T follicular helper cell (primary cell): ENCODE measurements at places on chromosomes 7 and 10.

DNA sequence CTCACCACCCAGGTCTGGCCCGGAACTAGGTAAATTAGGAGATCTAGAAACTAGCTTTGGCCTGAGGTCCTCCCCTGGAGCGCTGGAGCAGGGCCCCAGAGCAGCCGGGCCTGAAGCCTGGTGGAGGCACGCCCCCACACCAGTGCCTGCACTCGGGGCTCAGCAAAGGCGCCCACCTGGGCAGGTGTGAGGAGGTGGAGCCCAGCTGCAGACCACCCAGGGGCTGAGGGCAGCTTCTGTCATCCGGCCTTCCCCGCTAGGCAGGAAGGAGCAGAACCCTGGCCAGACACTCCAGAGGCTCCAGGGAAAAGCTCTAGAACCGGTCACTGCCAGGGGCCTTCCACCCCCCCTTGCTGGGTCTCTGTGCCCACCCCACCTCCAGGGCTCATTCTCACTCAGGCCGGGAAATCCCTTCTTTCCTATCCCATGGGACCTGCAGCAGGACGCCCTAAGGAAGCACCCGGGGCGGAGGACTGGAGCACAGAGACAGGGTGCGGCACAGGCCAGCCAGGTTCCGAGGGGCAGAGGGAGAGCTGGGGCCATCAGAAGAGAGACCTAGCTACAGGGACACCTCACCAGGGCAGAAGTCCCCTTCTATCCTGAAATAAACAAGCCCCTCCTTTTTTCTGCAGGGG lies 161.2 kb downstream of the NRF1 start:
- DNase-seq: no peak

DNA sequence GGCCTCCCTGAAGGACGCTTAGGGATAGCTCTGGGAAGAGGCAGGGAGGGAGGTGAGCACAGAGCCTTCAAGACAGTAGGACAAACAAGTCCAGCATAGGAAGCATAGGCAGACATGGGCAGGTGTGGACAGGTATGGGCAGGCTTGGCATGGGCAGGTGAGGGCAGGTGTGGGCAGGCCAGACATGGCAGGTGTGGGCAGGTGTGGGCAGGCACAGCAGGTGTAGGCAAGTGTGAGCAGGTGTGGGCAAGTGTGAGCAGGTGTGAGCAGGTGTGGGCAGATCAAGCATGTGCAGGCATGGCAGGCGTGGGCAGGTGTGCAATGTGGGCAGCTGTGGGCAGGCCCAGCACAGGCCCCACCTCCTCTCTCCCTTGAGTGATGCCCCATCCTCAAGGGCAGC lies 148.8 kb upstream of the ZMIZ1 start:
- no peak for DNase-seq

DNA sequence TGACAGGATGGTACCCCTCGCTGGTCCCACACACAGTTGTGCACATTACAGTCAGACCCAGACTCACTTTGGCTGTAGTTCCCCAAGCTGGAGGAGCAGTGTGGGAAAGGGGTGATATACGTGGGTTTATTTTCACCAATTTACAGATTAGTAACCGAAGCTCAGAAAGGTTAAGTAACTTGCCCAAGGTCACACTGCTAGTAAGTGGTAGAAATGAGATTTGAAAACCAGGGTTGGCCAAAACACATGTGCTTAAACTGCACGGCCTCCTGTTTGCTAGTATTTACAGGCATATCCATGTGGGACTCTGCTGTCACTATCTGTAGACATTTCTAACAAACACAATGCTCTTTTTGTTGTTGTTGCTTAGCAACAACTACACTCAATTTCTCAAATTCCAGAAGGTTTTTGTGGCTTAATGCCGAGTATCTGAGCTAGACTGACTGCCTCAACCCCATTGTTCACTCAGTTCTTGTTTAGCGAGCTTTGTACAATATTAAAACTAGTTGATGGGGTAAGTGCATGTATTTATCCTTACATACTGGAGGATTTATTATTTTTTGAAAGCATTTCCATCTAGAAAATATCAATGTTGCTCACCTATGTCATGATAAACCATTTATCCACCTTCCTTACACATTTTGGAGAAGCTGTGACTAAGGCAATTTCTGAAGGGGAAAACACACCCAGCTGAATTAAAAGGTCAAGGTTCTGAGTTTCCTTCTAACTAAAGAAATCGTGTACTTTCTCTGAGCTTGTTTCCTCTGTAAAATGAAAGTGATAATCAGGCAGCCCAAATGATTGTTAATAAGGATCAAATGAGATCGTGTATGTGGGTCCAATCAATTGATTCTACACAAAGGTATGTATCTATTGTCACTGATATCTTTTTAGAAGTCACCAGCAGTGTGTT lies 5.3 kb upstream of the TMEM139 start:
- DNase-seq: no peak

- no peak for DNase-seq
These were observed 585.9 kb upstream of the NRP1 start for GRCh38 chr10:33920351-33920750.

GRCh38 chr10:131889755-131890154 lies 11.1 kb upstream of the PPP2R2D start:
- DNase-seq: no peak

DNA sequence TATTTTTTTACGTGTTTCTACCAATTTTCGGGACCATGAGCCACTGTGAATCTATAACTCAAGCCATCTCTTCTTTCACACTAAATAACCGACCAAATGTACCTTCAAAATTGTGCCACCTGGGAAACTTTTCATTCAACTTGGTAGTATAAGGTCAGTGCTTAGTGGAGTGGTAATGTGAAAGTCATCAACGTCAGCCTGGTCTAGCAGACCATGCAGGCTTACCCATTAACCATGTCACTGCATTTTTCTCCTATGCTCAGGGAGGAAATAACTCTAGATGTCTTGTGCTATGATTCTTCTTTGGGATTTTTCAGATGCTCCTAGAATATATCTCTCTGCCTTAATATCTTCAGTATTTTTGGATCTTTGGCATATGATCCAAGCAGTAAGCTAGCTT lies 1075.4 kb upstream of the POT1 start:
- no peak for DNase-seq
